Stimulated activated CD4-positive, alpha-beta T cell treated with anti-CD3 and anti-CD28 coated beads, Interleukin-15, amount 100 ng/mL, for 1 hour (primary cell): ENCODE measurements at places on chromosomes 3 and 15.
A peak's percentile ranks its signal among the peaks of the same experiment; 100 is the strongest.

- no peak for DNase-seq
Observed at GRCh38 chr3:109607897-109608296, 270.6 kb upstream of the DPPA4 start.

GRCh38 chr3:147797095-147797494 lies 387.9 kb downstream of the ZIC1 start:
- no peak for DNase-seq

DNA sequence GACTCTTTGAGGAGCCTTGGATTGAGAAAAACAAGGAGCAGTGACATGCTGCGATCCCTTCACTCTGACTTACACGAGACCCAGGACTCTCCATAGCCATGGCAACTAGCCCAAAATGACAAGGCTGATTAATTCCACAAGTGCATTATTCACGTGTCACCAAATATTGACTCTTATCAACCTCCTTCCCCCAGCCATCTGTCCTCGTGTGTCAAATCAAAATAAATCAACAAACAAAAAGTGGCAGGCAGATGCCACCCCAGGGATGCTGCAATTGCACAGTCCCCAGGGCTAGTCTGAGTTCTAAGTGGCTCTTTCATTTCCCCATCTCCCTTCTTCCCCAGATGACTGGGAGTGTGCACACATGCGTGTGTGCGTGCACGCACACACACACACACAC lies 104.9 kb downstream of the AQP9 start:
- no peak for DNase-seq

- DNase-seq = no peak
Observed at GRCh38 chr3:2839876-2840275, 270.3 kb downstream of the IL5RA start.

GRCh38 chr3:156682963-156683362 lies 8.6 kb downstream of the TIPARP start:
- no peak for DNase-seq

DNA sequence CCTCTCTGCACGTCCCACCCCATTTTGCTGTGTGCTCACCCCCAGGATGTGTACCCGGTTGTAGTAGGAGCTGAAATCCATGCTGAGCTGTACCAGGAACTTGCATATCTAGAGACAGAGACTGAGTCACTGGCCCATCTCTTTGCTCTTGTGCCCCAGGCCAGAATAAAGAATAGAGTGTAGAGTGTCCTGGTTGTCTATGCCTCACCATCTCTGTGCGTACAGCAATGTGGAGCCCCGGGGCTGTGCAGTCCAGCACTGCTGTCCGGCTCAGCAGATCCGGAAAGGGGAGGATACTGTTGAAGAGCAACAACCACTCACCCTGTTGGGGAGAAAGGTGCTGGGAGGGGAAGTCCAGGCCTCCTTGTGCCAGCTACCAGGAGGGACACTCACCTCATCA lies 2.6 kb downstream of the DALRD3 start:
- no peak for DNase-seq

- DNase-seq = no peak
Observed at GRCh38 chr15:61422773-61423172, 193.7 kb upstream of the RORA start.

DNA sequence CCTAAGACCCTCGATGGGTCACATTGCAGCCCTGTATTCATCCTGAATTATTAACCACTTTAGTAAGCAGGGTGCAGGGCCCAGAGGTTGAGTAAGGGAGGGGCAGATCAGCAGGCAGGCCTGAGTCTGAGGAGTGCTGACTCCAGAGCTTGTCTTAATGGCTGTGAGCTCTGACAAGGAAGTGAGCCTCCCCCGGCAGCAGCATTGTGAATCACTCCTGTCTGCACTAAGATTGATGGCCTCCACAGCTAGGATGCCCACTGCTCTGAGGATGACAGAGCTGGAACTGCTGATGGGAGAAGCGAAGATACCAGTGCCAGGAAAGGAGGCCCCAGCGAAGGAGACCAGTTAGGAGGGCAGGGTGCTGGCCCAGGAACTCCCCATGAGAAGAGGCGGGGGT lies 46.5 kb upstream of the CCDC174 start:
- no peak for DNase-seq

DNA sequence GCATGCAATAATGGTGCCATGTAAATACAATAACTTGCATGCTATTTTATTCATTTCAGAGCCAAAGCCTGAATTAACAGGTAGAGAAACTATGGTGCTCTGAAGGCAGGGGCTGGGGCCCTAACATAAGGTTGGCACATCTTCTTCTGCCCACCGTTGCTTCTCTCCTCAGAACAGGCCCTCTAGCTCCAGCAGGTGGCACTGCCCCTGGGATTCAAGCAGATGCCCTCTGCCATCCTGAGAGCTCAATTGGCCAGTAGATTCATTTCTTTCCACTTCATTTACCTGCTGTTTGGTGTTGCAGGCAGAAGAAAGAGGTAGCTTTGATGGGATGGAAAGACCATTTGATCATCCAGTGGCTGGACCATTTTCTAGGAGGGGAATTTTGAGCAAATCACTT lies 130.5 kb downstream of the FOXB1 start:
- DNase-seq = no peak

- no peak for DNase-seq
Observed at GRCh38 chr3:59908701-59909100, 858.9 kb upstream of the CFAP20DC start.

- no peak for DNase-seq
Observed at GRCh38 chr3:161576714-161577510, 80.3 kb downstream of the OTOL1 start.

- DNase-seq = no peak
Observed at GRCh38 chr3:139634111-139634635, 43.6 kb downstream of the NMNAT3 start.

DNA sequence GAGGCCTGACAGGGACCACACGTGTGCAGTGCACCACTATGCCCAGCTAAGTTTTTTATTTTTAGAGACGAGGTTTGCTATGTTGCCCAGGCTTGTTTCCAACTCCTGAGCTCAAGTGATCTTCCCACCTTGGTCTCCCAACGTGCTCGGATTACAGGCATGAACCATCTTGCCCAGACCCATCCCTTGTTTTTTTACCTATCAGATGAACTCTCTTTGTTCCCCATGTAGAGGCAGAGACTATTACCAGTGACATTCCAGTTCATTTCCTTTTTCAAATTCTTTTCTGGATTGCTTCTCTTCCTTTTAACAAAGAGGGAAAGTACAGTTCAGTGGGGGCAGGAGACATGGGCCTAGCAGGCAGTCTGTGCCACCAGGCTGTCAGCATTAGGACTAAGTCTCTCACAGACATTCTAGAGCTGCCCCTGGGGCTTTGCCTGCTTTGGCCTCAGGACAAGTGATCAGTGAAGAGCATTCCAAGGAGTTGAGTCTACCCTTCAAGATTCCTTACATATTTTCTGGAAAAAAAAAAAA lies 103.5 kb upstream of the SLC7A14 start:
- no peak for DNase-seq

DNA sequence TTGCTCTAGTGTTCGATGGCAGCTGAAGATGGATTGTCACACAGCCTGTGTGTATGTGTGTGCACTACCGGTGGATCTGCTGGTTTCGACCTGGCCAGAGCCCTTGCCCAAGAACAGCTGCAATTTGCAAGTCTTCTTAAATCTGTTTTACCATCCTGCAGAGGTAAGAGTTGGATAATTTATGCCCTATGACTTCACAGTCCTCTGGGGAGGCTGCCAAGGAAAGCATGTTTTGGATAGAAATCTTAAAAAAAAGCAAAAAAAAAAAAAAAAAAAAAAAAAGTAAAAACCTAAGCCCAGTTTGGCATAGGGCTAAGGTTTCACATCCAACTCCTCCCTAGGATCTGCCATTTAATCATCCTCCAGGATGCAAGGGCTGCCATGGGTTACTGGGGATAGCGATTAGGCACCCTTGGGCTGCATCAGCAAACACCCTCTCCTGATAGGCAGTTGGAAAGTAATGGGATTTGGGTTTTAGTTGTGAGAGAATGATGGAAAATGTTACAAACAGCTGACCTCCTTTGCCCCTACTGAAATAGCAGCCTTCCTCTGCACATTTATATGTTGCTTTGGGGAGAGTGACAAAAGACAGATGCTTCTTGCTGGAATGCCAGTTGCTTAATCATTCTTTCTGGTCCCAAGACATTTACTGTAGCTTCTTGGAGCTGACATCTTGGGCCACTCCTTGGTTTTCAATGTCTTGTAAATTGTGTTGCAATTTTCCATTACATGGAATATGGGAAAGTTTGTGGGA lies 35.4 kb downstream of the CD200R1L start:
- no peak for DNase-seq

DNA sequence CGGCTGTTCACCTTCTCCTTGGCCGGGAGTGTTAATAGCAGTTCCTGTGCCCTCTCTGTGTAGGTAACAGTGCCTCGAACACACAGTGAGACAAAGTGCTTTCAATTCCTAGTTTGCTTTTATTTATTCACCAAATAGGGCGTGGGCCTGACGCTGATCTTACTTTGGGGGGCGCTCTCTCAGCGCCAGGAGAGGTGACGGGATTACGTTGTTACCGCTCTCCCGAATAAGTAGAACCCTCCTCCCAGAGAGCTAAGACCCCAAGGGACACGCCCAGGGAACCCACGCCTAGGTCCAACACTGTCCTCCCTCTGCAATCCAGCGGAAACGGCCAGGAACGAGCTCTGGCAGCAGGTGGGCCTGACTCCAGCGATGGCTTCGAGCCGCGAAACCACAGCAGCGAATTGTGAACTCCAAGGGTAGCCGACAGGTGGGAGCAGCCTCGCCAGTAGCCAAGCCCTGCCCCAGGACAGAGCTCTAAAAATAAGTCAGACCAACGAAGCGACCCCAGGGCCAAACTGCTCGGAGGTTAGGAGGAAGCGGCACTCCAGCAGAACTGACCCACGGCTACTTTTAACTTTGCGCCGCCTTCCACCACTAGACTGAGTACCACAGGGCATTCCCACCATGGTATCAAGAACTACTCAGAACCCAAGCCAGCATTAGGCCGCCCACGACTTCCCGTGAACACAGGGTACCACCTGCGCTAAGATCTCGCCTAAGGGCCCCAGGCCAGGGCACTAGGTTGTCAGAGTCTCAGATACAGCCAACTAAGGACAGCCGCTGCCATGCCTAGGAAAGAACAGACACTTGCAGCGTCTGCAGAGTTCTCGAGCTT lies 1.6 kb upstream of the SIN3A start:
- peak; percentile 2 for DNase-seq

DNA sequence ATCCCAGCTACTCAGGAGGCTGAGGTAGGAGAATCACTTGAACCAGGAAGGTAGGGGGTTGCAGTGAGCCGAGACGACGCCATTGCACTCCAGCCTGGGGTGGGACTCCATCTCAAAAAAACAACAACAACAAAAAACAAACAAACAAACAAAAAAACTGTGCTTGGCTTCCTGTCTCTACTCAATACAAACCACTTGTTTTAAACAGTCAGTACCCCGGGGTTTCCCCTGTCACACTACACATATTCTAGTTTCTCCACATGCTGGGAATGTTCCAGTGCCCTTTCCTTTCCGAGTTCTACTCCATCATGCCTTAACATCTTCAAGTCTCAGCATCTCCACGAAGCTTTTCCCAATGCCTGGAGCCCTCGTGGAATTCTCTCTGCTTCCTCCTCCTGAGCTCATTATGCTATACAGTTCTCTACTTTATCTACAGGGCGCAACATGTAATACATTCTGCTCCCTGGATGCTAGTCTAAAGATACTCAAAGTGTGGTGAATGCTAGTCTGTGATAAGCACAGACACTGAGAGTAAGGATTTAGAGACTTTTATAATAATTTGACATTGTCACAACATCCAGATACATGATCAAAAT lies 7.8 kb downstream of the EMC3 start:
- DNase-seq = no peak

DNA sequence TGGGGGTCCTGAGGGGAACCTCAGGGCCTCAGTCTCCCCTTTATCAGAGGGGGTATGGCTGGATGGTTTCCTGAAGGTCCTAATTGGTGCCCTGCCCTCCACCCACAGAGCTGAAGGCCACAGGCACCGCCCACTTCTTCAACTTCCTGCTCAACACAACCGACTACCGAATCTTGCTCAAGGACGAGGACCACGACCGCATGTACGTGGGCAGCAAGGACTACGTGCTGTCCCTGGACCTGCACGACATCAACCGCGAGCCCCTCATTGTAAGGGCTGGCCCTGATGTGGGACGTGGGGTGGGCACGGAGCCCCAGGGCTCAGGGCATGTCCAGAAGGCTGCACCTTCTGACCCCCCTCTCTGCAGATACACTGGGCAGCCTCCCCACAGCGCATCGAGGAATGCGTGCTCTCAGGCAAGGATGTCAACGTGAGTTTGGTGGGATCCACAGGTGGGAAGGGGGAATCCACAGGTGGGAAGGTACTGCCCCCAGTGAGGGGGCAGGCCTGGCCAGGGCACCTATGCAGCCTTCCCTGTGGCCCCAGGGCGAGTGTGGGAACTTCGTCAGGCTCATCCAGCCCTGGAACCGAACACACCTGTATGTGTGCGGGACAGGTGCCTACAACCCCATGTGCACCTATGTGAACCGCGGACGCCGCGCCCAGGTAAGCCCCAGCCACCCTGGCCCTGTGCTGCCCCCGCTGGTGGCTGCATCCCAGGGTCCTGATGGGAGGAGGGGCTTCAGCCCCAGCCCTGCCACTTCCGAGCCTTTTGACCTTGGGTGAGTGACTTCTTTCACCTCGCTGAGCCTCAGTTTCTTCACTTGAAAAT lies 17.5 kb upstream of the GNAT1 start:
- DNase-seq = no peak

GRCh38 chr15:87312221-87312620 lies 944.3 kb downstream of the NTRK3 start:
- no peak for DNase-seq

DNA sequence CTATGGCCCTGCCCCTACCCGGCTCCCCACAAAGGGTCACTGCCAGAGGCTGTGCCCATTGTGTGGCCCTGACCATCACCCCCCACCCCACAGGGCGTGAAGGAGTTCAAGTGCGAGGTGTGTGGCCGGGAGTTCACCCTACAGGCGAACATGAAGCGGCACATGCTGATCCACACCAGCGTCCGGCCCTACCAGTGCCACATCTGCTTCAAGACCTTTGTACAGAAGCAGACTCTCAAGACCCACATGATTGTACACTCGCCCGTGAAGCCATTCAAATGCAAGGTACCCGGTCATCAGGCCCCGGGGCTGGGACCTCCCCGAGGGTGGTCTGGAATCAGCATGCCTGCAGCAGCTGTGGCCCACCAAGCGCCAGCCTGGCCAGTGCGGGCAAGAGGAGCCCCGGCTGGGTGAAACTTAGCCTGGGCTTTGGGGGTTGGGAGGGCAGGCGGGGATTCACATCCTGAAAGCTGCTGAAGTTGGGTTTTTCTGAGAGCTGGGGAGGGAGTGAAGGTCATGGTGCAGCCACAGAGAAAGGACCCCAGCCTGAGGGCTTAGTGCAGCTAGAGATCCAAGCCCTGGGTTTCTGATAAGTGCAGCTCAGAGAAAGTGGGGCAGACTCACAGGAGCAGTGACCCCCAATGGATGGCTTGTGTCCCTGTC lies 29.2 kb downstream of the IDH2 start:
- DNase-seq = no peak

- no peak for DNase-seq
Observed at GRCh38 chr15:69098771-69099170, 61.7 kb upstream of the GLCE start.

DNA sequence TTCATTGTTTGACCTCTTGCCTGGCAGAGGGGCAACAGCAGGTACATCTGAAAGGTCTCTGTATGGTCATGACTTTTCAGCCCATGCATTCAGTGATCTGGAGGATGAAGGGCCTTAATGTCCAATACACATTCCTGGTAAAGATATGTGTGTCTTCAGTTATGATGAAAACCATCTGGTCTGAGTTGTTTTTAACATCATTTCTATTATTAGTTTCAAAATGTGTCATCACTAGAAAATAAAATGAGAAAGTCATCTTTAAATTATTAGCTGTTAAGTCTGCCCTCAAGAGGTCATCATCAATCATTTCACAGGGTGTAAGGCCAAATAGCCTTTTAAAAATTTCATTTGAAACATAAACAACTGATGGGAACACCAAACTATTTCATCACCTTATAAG lies 92.1 kb upstream of the PLSCR4 start:
- DNase-seq = no peak
